ENCODE measurements at places on chromosomes 7 and 10. TPM values are rescaled to one million over a fixed set of nuclear protein-coding genes. Genes with fewer than 3 reads are reported as not detected.

- DNase-seq: peak; percentile 22
- peaks cover 32% of the 10 kb centered on the region for H3K27me3 ChIP-seq
These were observed 135.2 kb upstream of the UNC5B start for GRCh38 chr10:71077143-71077581.

- no peak overlapping the region for H3K27ac ChIP-seq
- no peaks in the 10 kb centered on the region for H3K36me3 ChIP-seq
- DNase-seq: no peak
- H3K4me1 ChIP-seq: no peaks in the 10 kb centered on the region
- H3K4me3 ChIP-seq: no peak overlapping the region
These were observed 79.2 kb downstream of the NEUROD6 start for GRCh38 chr7:31261341-31261740.

- no peaks in the 10 kb centered on the region for H3K27me3 ChIP-seq
- DNase-seq: no peak
- H3K36me3 ChIP-seq: no peaks in the 10 kb centered on the region
- no peak overlapping the region for H3K27ac ChIP-seq
These were observed 67.4 kb downstream of the ZNF438 start for GRCh38 chr10:30963992-30964930.

GRCh38 chr10:128908499-128908898, 558.5 kb upstream of the MGMT start:
- H3K27me3 ChIP-seq: no peaks in the 10 kb centered on the region
- H3K4me3 ChIP-seq: no peak overlapping the region
- H3K27ac ChIP-seq: no peak overlapping the region
- H3K36me3 ChIP-seq: no peaks in the 10 kb centered on the region
- H3K4me1 ChIP-seq: no peaks in the 10 kb centered on the region

- H3K4me1 ChIP-seq: no peaks in the 10 kb centered on the region
- no peak overlapping the region for H3K4me3 ChIP-seq
- H3K27ac ChIP-seq: no peak overlapping the region
These were observed 243.8 kb downstream of the DNAJB9 start for GRCh38 chr7:108813251-108814014.

GRCh38 chr7:37633048-37633447, 50.5 kb upstream of the GPR141 start:
- DNase-seq: no peak
- H3K27ac ChIP-seq: no peak overlapping the region
- no peaks in the 10 kb centered on the region for H3K36me3 ChIP-seq
- H3K27me3 ChIP-seq: no peaks in the 10 kb centered on the region
- no peak overlapping the region for H3K4me3 ChIP-seq
- H3K4me1 ChIP-seq: no peaks in the 10 kb centered on the region

- no peak overlapping the region for H3K27ac ChIP-seq
- H3K4me1 ChIP-seq: no peaks in the 10 kb centered on the region
- no peaks in the 10 kb centered on the region for H3K36me3 ChIP-seq
- no peak for DNase-seq
- no peak overlapping the region for H3K4me3 ChIP-seq
These were observed 893.0 kb downstream of the NRG3 start for GRCh38 chr10:82768040-82768439.

GRCh38 chr10:28678687-28679457, 1.6 kb downstream of the BAMBI start:
- no peaks in the 10 kb centered on the region for H3K4me1 ChIP-seq
- peak overlapping the region; percentile 73 for H3K4me3 ChIP-seq
- H3K27me3 ChIP-seq: peaks cover 45% of the 10 kb centered on the region
- no peak overlapping the region for H3K27ac ChIP-seq
- H3K36me3 ChIP-seq: no peaks in the 10 kb centered on the region

Gene DRGX
- total RNA-seq: not detected

Gene RBM20
- total RNA-seq: 0.13 TPM

Data from GM23248 (cell line).